ENCODE measurements at places on chromosomes 3 and 15.

GRCh38 chr3:167487556-167487955 lies 13.7 kb upstream of the SERPINI2 start:
- DNase-seq, result no peak

DNA sequence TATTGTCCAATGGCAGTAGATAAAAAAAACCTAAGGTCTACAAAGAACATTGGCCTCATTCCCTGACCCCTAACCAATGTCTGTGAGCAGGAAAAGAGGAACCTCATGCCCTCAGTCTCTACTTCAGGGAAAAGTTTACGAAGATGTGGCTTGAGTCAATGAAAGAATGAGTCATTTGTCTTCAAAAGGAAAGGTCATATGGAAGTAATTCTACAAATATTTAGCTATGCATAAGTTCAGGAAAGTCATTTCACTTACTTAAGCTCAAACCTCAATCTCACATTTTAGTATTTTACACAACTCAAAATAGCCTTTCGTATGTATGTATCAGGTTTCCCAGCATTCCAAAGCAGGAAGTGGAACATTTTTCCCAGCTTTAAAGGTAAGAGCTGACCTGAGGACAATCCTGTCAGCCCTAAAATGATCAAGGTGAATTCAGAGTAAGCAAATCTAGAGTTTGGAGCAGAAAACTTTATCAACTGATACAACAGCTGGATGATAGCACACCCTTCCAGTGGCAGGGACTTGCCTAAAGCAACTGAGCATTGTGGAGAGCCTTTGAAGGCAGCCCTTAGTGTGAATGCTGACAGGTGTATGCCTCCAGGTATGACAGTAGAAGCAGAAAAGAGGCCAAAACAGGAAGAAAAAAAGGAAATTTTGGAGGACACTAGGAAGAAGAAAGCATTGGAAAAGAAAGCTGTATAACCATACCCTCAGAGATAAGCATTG lies 53.9 kb upstream of the ACKR4 start:
- no peak for DNase-seq

- no peak for DNase-seq
These were observed 76.5 kb downstream of the HMG20A start for GRCh38 chr15:77497110-77497737.

DNA sequence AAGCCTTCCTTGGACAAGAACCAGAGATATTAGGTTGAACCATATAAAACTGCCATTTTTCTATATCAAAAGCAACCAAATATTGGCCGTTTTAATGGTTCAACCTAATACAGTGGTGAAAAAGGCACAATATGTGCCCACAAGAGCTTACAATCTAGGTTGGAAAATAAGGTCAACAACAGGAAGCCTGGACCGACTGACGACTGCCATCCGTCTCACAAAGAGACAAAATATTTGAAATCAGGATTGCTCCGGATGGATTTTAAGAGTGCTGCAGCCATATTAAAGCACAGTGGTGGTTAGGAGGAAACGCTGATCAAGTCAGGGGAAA lies 1.4 kb downstream of the AHSG start:
- no peak for DNase-seq
